Occipital lobe (tissue), 3 donors: ENCODE measurements at places on chromosomes 7 and 10.

DNA sequence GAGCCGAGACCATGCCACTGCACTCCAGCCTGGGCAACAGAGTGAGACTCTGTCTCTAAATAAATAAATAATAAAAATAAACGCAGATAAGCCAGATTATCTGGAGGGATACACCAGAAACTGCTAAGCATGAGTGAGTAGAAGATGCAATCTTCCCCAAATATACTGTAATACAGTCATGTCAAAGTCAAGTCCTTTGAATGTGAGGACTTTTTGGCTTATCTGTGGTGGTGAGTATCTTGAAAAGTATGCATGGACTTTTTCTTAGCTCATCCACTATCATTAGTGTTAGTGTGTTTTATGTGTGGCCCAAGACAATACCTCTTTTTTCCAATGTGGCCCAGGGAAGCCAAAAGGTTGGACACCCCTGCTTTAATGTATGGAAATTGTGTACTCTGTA lies 44.7 kb upstream of the PITRM1 start:
- no peak for DNase-seq

DNA sequence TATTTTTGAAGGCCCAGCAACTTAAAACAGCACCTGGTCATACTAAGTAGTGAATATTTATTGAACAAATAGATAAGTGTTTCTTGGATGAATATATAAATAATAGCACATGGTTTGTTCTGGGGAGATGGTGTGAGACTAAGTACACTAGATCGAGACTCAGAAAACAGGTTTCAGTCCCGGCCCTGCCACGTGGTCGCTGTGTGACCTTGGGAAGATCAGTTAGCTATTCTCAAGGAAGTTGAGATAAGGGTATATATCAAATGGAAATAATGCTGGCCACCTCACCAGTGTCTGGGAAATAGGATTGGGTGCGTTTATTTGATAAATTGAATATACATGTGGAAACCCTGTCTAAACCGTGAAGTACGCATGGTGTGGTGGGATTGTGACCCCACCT lies 354.6 kb downstream of the SDK1 start:
- DNase-seq = no peak

DNA sequence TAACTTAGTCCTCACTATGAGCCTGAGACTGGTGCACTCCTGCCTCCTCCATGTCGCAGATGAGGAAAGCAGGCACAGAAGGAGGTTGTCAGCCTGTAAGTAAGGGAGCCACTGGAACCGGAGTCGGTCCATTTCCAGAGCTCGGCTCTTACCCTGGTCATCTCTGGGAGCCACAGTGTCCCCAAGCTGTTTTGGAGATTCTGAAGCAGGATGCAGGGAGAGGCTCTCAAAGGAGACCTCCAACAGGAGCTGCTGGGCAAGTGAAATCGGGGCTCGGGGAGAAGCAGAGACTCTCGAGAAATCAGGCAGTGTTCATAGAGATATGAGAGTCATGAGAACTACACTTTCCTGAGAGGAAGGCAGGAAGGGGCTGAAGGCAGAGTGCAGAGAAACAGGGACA lies 39.0 kb downstream of the VSTM4 start:
- DNase-seq = no peak

DNA sequence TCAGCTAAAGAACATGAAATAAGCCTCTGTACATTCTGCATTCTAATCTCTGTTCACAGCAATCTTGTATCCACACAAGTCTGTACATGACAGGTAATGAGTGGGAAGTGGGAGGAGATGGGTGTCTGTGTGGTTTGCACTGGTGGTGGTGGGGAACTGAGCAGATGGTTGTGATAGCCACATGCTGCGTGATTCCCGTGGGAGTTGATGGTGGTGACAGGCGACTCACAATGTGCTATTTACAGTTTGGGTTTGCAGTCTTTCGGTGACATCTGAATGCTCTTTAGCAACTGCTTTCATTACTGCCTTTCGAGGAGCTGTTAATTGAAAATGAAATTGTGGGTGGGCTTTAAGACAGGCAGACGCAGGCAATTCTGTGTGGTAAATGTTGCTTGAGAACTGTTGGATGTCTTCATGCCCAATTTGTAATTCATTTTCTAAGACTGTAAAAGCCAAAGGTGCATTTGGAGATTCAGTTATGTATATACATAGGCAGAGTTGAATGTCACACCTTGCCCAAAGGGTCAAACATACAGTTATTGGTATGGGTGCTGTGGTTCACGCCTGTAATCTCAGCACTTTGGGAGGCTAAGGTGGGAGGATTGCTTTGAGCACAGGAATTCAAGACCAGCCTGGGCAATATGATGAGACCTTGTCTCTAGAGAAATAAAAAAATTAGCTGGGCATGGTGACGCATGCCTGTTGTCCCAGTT lies 308.2 kb downstream of the AUTS2 start:
- DNase-seq = peak; percentile 24

DNA sequence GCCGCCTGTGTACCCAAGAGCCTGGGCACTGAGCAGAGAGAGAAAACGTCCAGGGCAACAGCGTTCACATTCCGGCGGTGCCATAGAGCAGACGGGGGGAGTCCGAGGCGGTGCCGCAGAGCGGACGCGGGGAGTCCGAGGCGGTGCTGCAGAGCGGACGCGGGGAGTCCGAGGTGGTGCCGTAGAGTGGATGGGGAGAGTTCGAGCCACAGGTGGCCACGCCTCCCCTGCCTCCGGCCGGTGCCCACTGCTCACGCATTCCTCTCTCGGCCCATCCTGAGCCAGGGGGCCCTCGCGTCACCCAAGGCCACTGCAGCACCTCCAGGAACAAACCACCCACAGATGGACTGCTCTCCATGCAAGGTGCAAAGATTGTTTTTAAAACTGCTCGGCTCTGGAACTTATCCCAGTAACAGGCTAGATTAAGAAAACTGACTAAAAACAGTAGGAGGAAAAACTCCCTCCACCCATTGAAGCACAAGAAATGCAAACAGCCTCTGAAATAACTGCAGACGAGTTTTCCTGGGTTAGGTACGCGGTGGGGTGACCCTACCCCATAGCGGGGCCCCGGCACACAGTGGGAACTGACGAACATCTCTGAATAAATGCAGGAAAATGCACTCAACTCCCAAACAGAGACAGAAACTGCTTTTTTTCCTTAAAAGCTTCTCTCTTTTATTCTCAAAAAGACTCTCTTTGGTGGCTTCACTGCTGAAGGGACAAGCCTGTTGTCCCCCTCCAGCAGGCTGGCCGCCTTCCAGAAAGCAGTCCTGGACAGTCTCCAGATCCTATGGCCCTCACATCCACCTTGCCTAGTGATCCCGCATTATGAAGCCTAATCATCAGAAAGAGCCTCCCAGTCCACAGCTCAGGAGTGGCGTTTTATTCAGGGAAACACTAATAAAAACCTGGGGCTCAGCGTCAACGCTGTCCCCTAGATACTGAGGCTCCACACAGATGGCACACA lies 55.9 kb downstream of the DIP2C start:
- DNase-seq = no peak

DNA sequence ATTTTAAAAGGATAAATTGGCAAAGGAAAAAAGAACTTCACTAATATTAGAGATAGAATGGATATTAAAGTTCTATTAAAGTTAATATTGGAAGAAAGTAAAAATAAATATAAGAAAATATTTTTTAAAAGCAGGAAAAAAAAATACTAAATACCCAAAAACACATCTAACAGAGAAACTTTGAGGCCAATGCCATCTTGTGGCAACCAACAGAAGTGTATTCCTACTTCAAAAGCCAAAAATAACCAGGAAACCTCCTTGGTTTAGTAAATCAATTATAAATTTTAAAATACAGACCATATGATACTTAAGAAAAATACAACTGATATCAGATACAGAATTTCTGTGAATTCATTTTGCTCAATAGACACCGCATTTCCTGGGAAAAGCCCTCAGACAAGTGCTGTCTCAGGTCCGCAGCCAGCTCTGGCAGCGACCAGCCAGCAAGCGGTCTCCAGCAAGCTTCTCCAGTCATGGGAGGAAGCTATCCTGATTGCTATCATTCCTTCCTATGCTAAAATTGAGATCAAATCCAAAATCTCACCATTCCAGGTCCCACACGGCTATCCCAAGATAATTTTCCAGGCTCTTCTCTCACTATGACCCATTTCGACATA lies 65.3 kb downstream of the LMBR1 start:
- DNase-seq = no peak

DNA sequence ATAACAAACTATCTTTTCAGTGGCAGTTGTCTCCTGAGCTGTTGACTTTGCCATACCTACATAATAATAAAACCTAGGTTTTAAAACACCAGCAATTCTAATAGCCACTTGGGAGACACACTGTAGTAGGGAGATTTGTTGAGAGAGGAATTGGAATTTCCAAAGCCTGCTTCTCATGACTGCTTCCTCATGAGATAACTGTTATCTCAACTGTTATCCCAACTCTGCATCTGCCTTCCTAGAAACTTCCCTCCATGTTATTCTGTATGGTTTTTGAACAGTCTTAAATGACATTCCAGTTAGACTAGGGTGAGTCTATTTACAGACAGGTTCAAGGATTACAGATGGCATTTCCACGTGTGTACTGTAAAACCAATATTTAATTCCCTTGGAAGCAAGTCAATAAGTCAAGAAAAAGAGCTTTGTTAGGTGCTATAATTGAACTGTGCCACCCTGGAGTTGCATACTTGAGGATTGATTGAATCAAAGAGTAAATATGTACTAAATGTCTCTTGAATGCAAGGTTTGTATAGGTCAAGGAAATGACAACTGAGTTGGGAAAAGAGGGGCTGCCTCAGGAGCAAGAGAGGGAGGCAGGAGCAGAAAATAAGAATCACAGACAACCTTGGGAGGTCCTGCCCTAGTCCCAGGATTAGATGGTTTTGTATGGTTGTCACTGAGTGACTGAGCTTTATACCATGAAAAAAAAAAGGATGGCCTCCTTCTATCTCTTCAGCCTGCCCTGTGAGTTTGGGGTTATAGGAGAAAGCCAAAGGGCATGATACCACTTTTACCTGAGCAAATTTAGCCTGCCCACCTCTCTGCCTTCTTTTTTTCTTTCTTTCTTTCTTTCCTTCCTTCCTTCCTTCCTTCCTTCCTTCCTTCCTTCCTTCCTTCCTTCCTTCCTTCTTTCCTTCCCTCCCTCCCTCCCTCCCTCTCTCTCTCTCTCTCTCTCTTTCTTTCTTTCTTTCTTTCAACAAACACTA lies 9.9 kb upstream of the TM9SF3 start:
- DNase-seq = no peak

DNA sequence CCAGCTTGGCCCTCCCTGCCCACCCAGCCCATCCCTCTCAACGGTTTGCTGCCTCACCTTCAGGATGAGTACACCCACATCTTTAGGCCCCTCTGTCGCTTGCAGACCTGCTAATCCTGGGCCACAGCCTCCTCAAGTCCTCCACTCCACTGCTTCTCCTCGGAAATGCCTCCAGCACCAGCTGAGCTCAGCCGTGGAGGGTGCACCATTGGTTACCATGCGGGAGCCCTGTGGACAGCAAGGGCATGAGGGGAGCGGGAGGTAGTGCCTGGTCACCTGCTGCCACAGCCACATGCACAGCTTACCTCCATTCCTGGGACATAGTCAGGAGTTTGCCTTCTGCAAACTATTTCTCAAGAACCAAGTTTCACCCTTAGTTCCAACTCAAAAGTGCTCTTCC lies 286.3 kb upstream of the ZMIZ1 start:
- DNase-seq = no peak

GRCh38 chr10:22852712-22853353 lies 75.0 kb upstream of the ARMC3 start:
- no peak for DNase-seq

DNA sequence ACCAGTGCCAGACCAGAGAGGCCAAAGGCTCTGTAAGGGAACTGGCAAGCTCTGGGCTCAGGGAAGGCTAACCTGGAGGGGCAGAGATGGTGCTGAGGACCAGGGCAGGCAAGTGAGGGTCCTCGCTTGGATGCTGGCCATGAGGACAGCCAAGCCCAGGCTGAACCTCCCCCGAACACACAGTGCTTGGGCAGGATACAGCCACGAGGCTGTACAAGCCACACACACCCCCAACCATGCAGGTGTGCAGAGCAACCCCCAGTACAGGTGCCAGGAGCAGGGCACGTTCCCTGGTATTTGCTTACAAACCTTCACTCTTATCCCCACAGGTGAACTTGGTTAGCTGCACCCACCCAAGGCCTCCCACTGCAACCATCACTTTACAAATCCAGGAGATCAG lies 185.7 kb downstream of the GRID1 start:
- DNase-seq = no peak

GRCh38 chr7:151426441-151426903 lies 13.5 kb downstream of the CRYGN start:
- peak; percentile 13 for DNase-seq

DNA sequence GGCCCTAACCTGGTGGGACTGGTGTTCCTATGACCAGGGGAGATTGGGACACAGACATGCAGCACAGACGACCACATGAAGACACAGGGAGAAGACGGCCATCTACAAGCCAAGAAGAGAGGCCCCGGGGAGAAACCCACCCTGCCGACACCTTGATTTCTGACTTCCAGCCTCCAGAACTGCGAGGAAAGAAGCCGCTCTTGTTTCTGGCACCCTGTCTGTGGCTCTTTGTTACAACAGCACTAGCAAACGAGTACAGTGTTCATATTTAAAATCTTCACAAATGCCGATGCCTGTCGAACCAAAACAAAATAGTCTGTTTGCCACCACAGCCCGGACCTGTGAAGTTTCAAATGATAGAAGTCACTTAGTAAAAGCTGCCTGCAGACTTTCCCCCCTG lies 132.3 kb downstream of the ACTR3B start:
- no peak for DNase-seq

DNA sequence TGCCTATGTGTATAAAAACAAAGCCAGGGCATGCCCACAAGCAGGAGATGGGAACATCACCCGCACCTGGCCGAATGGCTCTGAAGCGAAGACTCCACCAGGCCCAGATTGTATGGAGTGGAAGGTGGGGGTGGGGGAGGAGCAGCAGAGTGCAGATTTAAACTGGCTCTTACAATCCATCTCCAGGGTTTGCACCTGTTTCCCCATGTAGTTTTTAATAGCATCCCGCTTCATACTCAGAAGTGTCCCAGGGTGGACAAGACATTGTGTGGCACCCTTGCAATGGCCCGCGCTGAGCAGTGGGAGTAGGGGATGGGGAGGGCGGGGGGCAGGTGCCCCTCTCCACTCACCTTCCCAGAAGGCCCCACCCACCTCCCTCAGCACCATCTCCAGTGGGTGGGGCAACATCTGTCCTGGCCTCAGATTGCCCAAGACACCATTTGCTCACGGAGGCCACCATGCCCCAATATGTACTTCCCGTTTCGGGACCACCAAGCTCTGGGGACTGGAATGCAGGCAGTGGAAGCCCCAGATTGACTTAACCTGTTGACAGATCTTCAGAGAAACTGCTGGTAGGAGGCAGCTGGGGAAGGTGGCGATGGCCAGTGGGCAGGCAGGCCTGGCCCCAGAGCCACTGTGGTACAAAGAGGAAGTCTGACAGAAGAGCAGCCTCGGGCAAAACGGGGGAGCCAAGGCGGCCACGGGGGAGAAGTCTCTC lies 23.0 kb downstream of the VSIR start:
- no peak for DNase-seq
